RWPE2 (cell line): ENCODE measurements at places on chromosomes 4 and X.

- DNase-seq: no peak
Measured at GRCh38 chr4:37594099-37594498, 92.1 kb downstream of the RELL1 start.

DNA sequence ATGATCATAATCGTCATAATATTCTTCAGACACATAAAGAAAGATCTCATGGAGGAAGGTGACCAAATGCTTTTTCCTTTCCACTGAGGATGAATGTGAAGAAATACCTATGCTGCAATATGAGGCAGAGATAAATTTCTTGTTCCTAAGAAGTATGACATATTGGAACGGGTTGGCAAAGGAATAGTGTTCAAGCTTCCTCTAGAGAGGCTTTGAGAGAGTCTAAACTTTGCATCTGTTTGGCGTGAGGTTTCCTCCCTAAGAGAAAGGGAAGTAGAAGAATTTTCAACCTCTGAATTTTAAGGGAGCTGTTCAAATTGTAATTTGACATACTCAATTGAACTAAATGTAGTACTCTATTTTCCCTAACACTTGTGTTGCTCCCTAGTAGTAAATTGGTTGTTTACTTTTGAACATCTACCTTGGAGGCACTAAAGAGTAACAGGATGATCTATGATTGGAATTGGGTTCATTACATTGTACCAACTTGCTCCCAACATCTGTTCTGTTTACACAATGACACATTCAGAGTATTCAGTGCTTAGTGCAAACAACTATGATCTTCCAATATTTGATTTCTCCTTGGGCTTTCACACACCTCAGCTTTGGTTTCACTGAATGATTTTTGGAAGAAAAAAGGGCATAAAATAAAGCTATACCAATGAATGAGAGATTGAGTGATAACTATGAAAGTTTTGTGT, 122.0 kb downstream of the CORIN start:
- no peak for DNase-seq

DNA sequence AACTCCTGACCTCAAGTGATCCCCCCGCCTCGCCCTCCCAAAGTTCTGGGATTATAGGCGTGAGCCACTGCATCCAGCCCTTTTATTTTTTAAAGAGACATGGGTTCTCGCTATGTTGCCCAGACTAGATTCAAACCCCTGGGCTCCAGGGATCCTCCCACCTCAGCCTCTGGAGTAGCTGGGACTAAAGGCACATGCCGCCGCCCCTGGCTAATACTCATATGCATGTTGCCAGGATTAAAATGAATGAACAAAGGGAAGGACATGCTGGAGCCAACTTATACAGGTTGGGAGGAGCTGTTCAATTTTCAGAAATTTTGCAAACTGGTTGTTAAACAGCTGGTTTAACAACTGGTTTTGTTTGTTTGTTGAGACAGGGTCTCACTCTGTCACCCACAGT, 1.4 kb upstream of the FTSJ1 start:
- DNase-seq: no peak

DNA sequence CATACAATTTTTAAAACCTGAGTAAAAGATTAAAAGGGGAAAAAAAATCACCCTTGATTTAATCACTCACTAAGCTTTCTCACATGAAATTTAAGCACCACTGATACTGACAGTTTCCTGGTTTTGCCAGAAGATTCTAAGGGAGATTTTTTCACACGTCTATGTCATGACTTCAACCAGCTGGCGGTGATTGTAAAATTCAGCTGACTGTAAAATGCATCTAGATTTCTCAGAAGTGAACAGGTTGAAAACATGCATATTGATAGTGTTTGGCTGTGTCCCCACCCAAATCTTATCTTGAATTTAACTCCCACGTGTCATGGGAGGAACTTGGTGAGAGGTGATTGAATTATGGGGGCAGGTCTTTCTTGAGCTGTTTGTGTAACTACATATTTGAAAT, 566.8 kb downstream of the PCDH18 start:
- no peak for DNase-seq

DNA sequence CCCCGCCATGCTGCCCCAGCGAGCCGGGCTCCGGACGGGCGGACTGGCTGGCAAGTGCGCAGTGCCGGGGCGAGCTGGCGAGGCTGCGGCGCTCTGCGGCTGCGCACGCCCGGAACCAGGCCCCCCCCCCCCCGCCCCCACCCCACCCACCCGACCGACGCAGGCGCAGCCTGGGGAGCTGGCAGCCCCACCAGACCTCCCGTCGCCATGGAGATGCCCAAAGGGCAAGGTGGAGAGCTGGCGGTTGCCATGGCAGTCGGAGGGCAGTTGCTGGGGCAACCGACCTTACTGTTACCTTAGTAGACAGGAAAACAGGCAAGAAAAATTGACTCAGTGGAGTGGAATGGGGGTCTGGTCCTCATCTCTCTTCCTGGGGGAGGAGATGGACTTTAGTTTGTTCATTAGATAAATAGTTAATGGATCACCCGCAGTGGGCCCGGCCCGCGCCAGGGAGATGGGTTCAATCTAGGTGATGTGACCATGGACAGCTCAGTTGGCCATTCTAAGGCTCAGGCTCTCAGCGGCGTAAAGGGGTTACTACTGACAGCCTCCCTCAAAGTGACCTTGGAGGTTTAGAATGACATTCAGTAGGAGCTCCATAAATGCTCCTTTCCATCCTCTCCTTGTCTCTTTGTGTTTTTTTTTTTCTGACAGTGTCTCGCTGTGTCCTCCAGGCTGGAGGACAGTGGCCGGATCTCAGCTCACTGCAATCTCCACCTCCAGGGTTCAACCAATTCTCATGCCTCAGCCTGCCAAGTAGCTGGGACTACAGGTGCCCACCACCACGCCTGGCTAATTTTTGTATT, at the start of gene PCSK1N:
Gene PCSK1N (minus strand): TSS at position 87 of the 806 bp plus-strand sequence. CDS start 78 bp downstream, at position 9.
- no peak for DNase-seq

GRCh38 chr4:46390355-46391058, 579 bp upstream of the GABRA2 start:
- DNase-seq: no peak

- no peak for DNase-seq
Measured at GRCh38 chr4:149031399-149031798, 589.2 kb upstream of the NR3C2 start.

DNA sequence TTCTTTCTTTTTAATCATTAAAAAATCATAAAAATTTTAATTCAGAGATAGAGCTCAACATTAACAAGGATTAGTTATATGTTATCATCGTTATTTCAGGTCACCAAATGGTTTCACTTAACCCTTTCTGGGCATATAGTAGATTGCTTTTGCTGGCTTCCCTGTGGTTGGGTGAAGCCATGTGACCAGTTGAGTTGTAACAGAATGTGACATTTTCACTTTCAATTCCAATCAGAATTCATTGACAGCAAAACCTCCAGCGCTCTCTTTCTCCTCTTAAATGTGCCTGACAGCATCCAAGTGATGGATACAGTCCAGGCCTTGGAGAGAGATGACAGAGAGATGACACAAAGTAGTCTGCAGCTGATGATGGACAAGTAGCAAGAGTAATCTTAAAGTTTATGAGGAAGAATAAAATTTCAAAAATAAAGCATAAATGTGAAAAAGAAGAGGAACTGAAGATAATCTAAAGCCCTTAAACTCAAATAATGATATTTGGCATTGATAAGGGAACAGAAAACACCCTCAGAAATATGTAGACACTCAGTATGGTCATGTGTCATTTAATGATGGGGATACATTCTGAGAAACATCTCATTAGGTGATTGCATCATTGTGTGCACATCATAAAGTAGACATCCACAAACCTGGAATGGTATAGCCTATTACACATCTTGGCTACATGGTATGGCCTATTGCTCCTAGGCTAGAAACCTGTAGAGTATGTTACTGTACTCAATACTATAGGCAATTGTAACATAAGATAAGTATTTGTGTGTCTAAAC, 92.3 kb upstream of the QRFPR start:
- no peak for DNase-seq

- DNase-seq: no peak
Measured at GRCh38 chr4:69710580-69710979, 49.8 kb downstream of the SULT1B1 start.

DNA sequence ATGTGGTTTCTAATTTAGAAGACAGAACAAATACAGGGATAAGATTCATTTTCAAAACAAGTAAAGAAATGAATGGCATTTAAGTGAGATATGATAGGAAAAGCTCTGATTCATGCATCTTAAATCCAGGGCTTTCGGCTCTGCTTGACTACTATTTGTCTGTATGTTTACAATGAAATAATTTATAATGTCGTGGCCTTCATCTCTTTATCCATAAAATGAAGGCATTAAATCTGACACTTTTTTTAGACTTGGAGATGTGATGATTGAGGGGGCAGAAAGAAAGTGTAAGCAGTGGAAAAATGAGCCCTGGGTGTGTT, 115.7 kb upstream of the KIT start:
- DNase-seq: no peak

DNA sequence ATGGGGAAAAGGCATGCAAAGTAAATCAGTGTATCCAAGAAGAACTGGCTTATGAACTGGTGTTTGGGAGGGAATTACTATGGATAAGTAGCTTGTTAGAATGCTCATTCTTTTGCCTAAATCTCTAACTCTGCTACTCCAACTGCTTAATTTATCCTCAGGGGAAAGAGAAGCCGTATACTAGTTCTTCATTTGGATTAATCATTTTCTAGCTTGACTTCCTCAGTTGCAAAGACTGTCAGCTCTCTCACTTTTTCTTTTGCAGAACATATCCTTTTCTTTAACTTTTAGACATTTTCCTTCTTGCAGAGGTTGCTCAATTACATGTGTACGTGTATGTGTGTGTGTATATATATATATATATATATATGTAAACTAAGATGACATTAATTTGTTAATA, 21.9 kb downstream of the GPRIN3 start:
- no peak for DNase-seq

GRCh38 chr4:111268769-111269414, 646.0 kb upstream of the PITX2 start:
- DNase-seq: no peak

DNA sequence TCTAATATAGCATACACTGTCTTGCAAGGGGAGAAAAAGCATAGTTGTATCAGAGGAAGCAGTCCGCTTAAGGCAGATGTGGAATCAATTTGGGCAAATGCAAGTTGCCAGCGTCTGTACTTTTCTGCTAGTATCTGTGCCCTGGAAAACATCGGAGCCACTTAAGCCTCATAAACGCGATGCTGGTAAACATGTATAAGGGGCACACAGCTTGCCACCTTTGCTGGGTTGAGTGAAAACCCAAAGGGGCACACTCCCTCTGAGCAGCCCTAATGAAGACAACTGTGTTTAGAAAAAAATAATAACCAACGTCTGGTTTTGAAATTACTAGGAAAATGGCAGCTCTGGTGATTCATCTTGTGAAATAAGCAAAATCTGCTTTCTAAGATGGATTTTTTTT, 24.3 kb downstream of the SMIM20 start:
- DNase-seq: no peak

DNA sequence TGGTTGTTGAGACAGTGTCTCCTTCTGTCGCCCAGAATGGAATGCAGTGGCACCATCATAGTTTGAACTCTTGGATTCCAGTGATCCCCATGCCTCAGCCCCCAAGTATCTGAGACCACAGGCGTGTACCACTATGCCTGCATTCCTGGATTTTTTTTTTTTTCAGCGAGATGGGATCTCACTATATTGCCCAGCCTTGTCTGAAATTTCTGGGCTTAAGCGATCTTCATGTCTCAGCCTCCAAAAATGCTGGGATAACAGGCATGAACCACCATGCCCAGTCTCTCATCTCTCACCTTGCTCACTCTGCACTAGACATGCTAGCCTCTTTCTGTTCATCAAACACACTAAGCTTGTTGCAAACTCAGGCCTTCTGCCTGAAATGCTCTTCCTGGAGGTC, 104.1 kb downstream of the UBE2K start:
- DNase-seq: no peak

DNA sequence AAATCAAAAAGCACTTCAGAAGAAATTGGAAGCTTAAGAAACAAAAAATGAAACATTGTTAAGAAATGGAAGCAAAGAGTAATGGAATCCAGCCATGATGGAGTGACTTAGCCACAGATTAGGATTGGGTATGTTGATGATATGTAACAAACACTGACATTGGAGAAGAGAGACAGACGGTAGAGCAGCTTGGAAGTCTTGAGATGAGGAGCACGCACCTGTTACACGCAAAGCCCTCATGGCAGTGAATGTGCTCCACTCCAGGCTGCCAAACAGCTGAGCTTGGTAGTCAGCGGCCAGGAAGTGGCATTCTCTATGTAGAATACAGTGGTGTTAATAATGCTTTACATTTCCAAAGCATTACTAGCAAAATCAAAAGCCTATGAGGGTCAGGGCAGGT, 56.9 kb upstream of the GPRIN3 start:
- DNase-seq: no peak

- DNase-seq: no peak
Measured at GRCh38 chr4:79065262-79065661, 126.0 kb upstream of the PAQR3 start.

DNA sequence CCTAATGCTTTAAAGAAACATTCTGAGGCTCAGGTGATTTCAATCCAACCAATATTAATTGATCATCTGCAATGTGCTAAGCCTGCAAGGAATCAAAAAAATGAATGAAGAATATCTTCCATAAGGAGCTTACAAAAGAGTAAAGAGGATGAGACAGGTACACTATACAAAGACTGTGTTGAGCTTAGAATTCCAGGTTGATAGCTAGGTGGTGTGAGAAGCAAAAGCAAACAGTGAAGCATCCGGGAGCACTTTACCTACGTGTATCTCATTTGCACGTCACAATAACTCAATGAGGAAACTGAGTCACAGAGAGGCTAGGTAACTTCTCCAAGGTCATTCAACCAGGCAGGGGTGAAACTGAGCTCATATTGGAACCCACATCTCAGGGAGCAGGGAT, 37.1 kb downstream of the FAM114A1 start:
- no peak for DNase-seq

GRCh38 chrX:41332408-41333002, 1.5 kb upstream of the DDX3X start:
- no peak for DNase-seq

- no peak for DNase-seq
Measured at GRCh38 chrX:38879631-38880220, 78.5 kb downstream of the MID1IP1 start.

DNA sequence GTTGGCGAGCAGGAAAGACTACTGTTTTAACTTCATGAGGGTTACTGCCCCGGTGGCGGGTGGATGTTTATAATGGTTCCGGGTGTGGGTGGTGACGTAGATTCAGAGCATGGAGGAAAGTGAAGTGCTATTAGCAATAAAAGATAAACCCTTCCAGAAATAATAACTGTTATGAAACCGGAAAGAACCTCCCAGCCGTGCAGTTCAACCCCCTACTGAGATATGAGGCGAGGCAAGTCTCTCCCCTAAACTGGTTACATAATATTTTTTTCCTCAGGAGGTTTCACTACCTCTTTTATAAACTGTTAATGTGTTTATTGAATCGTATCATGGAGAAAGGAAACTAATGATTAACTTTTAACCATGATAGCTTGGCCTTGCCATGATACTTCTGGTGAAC, 33.9 kb upstream of the STIM2 start:
- DNase-seq: no peak
